ENCODE measurements at places on chromosomes 5 and 9.

GRCh38 chr5:180808461-180809000, 5.9 kb upstream of the MGAT1 start:
- H3K27me3 ChIP-seq, result no peaks in the 10 kb centered on the region
- no peak overlapping the region for H3K4me3 ChIP-seq
- no peaks in the 10 kb centered on the region for H3K36me3 ChIP-seq
- H3K4me1 ChIP-seq, result peaks cover 68% of the 10 kb centered on the region
- H3K27ac ChIP-seq, result peak overlapping the region; percentile 92

DNA sequence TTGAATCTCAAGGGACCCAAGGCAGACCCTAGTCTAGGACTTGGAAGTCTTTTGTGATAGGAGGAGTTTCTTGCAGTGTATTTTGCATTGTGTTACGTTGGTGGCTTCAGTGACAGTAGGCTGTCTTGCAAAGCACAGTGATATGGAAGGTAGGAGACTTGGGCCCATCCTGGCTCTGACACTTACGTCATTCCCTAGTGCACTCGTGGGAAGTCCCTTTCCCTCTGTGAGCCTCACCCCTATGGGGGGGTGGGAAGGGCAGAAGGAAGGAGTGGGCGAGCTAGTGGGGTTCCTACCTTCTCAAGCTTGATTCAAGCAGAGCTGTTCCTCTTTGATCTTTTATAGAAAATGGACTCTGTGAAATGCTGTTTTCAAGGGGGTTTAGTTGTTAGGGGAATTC, 9.2 kb upstream of the TEX53 start:
- no peaks in the 10 kb centered on the region for H3K27me3 ChIP-seq
- H3K4me3 ChIP-seq, result no peak overlapping the region
- DNase-seq, result no peak
- H3K4me1 ChIP-seq, result peaks cover 10% of the 10 kb centered on the region
- H3K36me3 ChIP-seq, result no peaks in the 10 kb centered on the region

- no peaks in the 10 kb centered on the region for H3K27me3 ChIP-seq
- H3K4me3 ChIP-seq, result no peak overlapping the region
- no peaks in the 10 kb centered on the region for H3K4me1 ChIP-seq
Observed at GRCh38 chr5:43221502-43221901, 29.5 kb downstream of the NIM1K start.

DNA sequence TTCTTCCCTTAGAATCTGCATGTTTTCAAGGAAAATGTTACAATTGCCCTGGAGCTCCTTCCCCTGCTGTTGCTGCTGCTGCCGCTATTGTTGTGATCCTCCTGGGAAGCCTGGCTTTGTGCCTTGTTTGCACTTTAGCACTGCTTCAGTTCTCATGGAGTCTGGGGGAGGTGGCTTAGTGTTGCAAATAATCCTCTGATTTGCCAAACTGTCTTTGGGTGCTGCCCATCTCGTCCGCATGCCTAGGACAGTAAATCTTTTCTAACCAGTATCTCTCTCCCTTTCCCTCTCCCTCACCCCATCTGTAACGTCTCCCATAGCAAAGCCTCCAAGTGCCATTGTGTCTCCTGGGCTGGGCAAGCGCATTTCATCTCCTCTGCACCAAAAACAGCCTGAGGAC, 30.3 kb downstream of the FAM240B start:
- no peak overlapping the region for H3K27ac ChIP-seq
- H3K4me1 ChIP-seq, result peaks cover 10% of the 10 kb centered on the region
- no peaks in the 10 kb centered on the region for H3K27me3 ChIP-seq
- no peak for DNase-seq

- no peak overlapping the region for H3K27ac ChIP-seq
- H3K4me1 ChIP-seq, result no peaks in the 10 kb centered on the region
- H3K27me3 ChIP-seq, result no peaks in the 10 kb centered on the region
- no peak for DNase-seq
- no peak overlapping the region for H3K4me3 ChIP-seq
Observed at GRCh38 chr9:79984429-79985067, 412.8 kb downstream of the TLE4 start.

- no peaks in the 10 kb centered on the region for H3K36me3 ChIP-seq
- H3K4me1 ChIP-seq, result peaks cover 4% of the 10 kb centered on the region
- DNase-seq, result no peak
- H3K27me3 ChIP-seq, result no peaks in the 10 kb centered on the region
Observed at GRCh38 chr5:154523104-154523503, 45.1 kb upstream of the HAND1 start.

- no peaks in the 10 kb centered on the region for H3K4me1 ChIP-seq
- no peak for DNase-seq
- no peaks in the 10 kb centered on the region for H3K36me3 ChIP-seq
- no peaks in the 10 kb centered on the region for H3K27me3 ChIP-seq
Observed at GRCh38 chr5:143198332-143198731, 205.2 kb downstream of the NR3C1 start.

DNA sequence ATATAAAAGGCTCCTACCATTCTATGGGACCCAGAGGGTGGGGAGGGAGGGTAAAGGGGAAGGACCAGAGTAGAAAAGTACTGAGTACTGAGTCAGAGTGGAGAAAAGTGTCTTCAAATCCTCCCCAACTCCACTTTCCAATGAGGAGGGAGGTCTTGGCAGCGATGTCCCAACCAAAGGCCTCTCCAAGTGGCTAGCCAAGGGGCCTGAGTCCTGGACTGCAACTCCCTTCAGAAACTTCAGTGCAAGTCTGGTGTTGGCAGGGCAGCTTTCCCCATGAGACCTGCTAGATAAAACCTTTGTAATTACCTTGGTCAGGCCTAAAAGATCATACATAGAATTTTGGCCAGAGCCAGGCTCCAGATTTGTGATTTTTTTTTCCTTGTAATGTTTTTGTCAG, 111.3 kb upstream of the TNPO1 start:
- H3K36me3 ChIP-seq, result no peaks in the 10 kb centered on the region
- H3K4me3 ChIP-seq, result no peak overlapping the region
- no peaks in the 10 kb centered on the region for H3K4me1 ChIP-seq

- H3K4me3 ChIP-seq, result no peak overlapping the region
- DNase-seq, result peak; percentile 28
- H3K27me3 ChIP-seq, result no peaks in the 10 kb centered on the region
- H3K36me3 ChIP-seq, result no peaks in the 10 kb centered on the region
Observed at GRCh38 chr5:17118631-17119030, 98.8 kb upstream of the BASP1 start.

GRCh38 chr5:123112196-123112595, 23.2 kb downstream of the PRDM6 start:
- H3K4me1 ChIP-seq, result peaks cover 6% of the 10 kb centered on the region
- H3K27ac ChIP-seq, result no peak overlapping the region
- no peaks in the 10 kb centered on the region for H3K36me3 ChIP-seq
- no peaks in the 10 kb centered on the region for H3K27me3 ChIP-seq

DNA sequence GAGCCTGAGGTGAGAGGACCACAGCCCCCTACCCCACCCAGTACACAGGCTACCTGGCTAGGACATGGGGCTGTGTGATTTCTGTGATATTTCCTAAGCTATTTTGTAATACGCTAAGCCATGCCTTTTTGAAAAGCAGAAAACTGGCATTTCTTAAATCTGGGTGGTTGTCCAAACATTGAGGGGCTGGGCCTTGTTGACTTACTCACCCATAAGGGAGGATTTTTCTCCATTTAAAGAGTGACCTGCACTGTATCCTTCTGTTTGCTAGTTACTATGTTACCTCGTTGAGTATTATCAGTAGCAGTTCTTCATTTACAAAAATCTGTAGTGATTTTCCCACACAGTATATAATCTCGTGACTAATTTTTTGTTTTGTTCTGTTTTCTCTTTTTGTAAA, 117.5 kb upstream of the OTULINL start:
- H3K4me1 ChIP-seq, result peaks cover 3% of the 10 kb centered on the region
- no peak for DNase-seq
- H3K4me3 ChIP-seq, result no peak overlapping the region
- H3K27me3 ChIP-seq, result no peaks in the 10 kb centered on the region

GRCh38 chr5:150320044-150320613, 17.4 kb upstream of the ARSI start:
- H3K36me3 ChIP-seq, result no peaks in the 10 kb centered on the region
- no peak overlapping the region for H3K27ac ChIP-seq
- H3K4me3 ChIP-seq, result no peak overlapping the region
- H3K4me1 ChIP-seq, result peaks cover 7% of the 10 kb centered on the region

DNA sequence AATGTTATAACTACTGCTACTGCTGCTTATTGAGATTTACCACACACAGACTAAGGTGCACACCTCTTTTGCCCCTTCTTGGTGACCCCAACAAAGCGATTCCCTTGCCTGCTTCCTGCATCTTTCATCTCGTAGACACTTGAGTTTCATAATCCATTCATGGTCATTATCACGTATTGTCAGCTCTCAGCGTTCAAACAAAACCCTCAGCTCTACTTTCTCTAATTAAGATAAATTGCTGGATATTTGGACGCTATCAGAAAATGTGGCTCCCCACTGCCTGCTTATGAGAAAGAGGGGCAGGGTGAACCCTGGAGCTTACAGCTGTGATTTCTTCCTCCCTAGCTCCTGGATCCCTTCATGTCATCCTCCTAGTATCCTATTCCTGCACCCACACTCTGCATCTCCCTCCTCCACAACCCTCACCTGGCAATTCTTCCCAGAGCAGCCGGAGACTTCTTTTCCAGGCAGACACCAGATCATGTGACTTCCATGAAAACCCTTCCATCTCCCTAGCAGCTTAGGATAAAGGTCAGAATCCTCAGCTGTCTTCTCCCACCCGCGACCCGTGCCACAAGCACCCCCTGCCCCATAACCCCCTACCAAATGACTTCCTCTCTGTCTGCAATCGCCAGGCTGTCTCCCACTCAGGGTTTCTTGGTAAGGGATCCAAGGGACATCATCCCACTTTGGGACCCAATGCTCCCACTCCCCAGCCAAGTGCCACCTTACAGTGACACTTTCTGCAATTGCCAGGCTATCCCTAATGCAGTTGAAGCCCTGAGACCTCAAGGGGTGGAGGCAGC, 146.5 kb downstream of the NSG2 start:
- DNase-seq, result no peak
- H3K27me3 ChIP-seq, result no peaks in the 10 kb centered on the region
- no peak overlapping the region for H3K4me3 ChIP-seq
- no peaks in the 10 kb centered on the region for H3K36me3 ChIP-seq

- H3K4me1 ChIP-seq, result peaks cover 14% of the 10 kb centered on the region
- H3K36me3 ChIP-seq, result no peaks in the 10 kb centered on the region
- no peaks in the 10 kb centered on the region for H3K27me3 ChIP-seq
- no peak overlapping the region for H3K27ac ChIP-seq
Observed at GRCh38 chr5:96669909-96670308, 7.7 kb downstream of the CAST start.

GRCh38 chr5:151134228-151134627, 23.4 kb downstream of the ANXA6 start:
- H3K27ac ChIP-seq, result peak overlapping the region; percentile 19
- peaks cover 6% of the 10 kb centered on the region for H3K4me1 ChIP-seq
- no peak overlapping the region for H3K4me3 ChIP-seq
- H3K27me3 ChIP-seq, result no peaks in the 10 kb centered on the region

DNA sequence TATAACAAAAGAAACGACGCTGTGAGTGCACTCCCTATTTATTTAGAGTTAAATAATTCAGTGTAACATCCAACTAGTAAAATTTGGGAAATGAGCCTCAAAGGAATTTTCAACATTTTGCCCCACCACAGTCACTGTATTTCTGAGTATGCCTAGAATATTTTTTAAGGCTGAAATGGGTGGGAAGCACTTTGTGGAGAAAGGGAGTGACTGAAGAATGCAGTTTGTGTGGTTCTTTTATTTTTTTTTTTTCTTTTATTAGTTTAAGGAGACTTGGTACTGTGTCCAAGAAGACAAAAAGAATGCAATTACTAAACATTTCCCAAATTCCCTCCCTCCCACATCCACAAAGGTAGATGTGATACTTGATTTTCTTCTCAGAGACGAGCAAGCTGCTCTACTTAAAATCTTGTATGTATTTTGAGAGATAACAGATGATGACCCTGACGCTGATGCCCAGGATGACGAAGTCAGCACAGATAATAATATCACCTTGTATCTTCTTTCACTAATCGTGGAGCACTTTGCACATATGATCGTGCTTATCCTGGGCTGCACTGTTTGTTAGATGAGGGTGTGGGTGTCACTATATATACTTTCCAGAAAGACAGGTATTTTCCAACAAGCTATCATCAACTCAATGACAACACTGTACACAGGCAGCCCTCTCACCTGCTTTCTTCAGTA, 586.3 kb downstream of the RAB3C start:
- no peak overlapping the region for H3K4me3 ChIP-seq
- DNase-seq, result no peak
- no peaks in the 10 kb centered on the region for H3K4me1 ChIP-seq

GRCh38 chr5:7848296-7848695, 2.6 kb downstream of the CFAP90 start:
- H3K4me1 ChIP-seq, result peaks cover 20% of the 10 kb centered on the region
- no peaks in the 10 kb centered on the region for H3K36me3 ChIP-seq
- no peak for DNase-seq
- no peaks in the 10 kb centered on the region for H3K27me3 ChIP-seq

- no peaks in the 10 kb centered on the region for H3K36me3 ChIP-seq
- no peaks in the 10 kb centered on the region for H3K4me1 ChIP-seq
- no peak for DNase-seq
- H3K27me3 ChIP-seq, result no peaks in the 10 kb centered on the region
- H3K27ac ChIP-seq, result no peak overlapping the region
- no peak overlapping the region for H3K4me3 ChIP-seq
Observed at GRCh38 chr5:169178274-169178673, 122.7 kb downstream of the SLIT3 start.

DNA sequence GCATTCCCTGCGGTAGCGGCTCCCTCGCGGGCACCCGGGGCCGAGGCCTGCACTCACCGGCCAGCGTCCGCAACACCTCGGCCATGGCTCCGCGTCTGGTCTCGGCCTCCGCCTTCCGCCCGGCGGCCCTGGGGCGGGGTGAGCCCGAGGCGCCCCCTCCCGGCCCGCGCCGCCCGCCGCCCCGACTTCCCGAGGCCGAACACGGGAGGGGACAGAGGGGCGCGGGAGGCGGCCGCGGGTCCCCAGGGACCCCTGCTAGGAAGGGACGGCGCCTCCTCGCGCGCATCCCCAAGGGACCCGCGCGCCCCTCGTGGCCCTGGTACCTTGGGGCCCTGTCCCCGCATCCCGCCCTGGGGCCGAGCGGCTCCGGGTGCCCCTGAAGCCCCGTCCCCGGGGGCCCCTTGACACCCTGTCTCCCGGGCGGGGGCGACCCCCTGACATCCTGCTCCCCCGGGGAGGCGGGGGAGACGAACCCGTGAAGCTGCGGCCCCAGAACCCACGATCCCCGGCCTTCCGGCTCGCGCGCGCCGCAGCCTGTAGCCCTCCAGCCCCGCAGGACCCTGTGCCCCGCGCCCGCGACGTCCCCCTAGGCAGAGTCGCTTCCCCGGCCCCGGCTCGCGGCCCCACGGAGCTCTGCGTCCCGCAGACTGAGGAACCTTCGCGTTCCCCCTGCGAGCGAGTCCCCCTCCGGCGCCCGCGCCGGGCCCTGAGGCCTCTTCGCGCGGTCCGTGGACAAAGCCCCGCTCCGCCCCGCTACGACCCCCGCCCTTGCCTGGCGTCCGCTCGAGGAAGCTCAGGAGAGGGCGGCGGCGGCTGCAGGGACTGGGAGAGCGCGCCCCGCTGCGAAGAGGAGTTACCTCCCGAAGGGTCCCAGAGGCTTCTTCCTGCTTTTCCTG, at the start of gene ABO:
ABO (minus strand) TSS at position 97 of the 896 bp plus-strand sequence.
- H3K36me3 ChIP-seq, result no peaks in the 10 kb centered on the region
- peaks cover 27% of the 10 kb centered on the region for H3K4me1 ChIP-seq
- no peaks in the 10 kb centered on the region for H3K27me3 ChIP-seq
- peak within 1 kb of the TSS; percentile 42 for H3K27ac ChIP-seq

Data from body of pancreas (tissue), 4 donors.